ENCODE measurements at places on chromosomes 11 and 22.

GRCh38 chr11:65014726-65015227, 817 bp downstream of the ARL2 start:
- peak; percentile 50 for DNase-seq

GRCh38 chr11:38019072-38019775, 1421.2 kb upstream of the RAG2 start:
- DNase-seq = no peak

GRCh38 chr22:24580276-24580675, 12.6 kb downstream of the LRRC75B start:
- DNase-seq = no peak

GRCh38 chr11:127789927-127790326, 789.4 kb upstream of the KIRREL3 start:
- peak; percentile 60 for DNase-seq

GRCh38 chr11:121143921-121144320, 42.9 kb downstream of the TECTA start:
- DNase-seq = no peak

GRCh38 chr11:20631519-20632168, 32.2 kb downstream of the SLC6A5 start:
- peak; percentile 65 for DNase-seq

DNA sequence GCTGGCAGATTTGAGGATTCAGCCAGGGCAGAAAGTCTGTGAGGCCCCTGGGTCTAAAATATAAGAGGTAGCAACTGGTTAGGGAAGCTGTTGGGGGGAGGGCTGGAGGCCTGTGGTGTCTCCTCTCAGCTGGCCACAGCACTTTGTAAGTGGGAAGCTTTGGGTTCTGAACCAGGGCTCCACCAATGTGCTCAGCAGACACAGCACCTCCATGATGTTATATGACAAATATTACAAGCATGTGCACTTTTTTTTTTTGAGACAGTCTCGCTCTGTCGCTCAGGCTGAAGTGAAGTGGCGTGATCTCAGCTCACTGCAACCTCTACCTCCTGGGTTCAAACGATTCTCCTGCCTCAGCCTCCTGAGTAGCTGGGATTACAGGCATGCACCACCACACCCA, 8.0 kb downstream of the ARHGAP1 start:
- no peak for DNase-seq

- no peak for DNase-seq
Measured at GRCh38 chr11:93239966-93240365, 42.2 kb upstream of the SLC36A4 start.

DNA sequence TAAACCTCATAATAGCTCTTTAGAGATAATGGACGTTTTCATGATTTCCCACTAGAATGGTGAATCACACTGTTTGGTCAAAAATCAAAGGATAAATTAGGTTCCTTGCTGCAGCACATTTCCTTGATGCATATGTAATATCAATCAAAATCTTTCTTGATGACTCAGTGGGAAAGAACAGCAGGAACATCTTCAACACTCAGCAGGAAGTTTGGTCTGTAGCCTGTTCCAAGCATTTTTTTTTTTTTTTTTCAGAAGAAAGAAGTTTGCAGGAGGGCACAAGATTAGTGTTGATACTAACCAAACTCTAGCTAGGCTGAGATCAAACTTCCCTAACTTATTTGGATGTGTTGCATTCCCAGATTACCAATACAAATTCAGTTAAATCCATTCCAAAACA, 1529.8 kb downstream of the FAM181B start:
- DNase-seq = no peak

DNA sequence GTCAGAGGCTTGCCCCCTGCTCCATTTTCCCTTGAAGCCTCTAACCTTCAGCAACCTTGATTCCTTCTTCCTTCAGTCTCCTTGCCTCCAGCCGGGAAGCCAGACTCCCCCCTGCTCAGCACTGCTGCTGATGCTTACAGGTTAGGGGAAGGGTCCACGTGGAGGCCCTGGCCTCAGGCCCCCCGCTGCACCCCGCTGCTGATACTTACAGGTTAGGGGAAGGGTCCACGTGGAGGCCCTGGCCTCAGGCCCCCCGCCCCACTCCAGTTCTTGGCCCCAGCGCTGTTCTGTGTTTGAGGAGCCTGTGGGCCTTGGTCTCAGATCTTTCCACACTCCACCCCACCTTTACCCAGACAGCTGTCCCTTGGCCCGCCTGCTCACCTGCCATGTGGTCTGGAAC, 25.6 kb upstream of the PKNOX2 start:
- DNase-seq = no peak

DNA sequence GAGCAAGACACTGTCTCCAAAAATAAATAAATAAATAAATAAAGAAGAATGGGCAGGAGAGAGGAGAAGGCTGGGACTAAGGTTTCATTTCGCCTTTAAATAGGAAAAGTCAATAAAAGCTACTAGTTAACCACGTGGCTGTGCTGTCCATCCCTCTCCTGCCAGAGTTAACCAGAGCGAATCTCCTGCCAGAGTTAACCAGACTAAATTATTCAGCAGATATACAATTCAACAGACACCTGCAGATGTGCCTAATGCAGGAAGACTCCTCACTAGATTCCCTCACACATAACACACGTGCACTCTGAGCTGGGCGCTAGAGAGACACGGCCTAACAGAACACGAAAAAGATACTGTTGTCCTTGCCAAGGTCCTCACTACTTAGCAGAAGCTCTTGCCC, 156.1 kb downstream of the IGLL1 start:
- no peak for DNase-seq

GRCh38 chr22:48740086-48740730, 1087.5 kb downstream of the BRD1 start:
- DNase-seq = no peak

DNA sequence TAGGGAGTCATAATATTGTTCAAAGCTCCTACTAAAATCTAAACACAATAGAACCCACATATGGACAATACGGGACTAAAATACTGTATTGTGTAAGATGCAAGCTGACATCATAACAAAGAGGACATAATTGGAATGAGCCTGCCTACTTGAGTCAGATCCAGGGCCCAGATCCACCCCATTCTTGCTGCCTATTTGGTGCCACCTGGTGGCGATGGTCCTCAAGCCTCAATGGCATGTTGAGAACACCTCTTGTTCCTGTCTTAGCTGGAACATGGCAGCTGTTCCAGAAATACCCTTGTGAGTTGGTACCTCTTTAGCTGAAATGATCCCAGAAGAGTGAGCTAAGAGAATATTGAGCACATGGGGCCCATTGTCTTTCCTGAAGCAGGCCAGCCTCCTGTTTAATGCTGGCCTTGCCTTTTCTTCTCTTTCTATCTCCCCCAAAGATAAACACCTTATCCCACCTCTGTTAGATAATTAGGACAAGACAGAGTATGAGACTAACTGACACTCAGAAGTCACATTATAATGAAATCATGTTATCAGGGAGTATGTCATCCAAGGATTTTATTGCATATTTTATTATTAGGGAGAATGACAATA, 680.9 kb upstream of the ANO5 start:
- peak; percentile 85 for DNase-seq

GRCh38 chr22:25069758-25070481, 117.4 kb downstream of the KIAA1671 start:
- no peak for DNase-seq

DNA sequence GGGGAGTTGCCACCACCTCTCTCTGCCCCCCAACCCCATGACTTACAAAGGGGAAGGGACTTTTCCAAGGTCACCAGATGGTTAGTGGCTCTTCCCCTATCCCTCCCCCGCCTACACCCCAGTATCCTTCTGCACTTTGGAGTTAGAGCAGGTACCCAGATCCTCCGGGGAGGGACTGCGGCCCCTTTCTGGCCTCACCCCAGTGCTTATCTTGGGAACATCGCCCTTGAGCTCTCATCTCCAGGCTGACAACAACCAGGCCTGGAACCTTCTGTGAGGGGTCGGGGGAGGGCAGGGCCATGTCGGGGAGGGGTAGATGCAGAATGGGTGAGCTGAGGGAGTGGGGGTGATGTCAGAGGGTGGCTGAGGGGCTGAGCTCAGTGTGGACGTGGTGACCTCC, 7.5 kb upstream of the NAALADL1 start:
- DNase-seq = no peak

GRCh38 chr11:125371431-125371935, 124.6 kb downstream of the FEZ1 start:
- no peak for DNase-seq

DNA sequence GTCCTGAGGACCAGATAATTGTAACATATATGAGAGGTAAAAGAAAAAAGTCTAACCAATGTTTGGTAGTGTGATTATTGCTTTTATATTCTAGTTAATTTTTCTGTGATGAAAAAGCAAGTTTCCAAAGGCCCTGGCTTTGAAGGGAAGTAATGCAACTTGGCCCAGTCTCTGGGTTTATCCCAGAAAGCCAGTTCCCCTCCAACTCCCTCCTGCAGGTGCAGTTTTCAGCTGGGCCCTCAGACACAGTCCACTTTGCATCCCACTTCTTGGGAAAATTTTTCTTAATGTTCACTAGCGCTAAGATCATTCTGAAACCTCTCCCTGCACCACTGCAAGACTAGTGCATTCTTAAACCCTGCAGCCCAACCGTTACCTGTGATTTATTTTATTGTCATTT, 586.8 kb downstream of the NTM start:
- no peak for DNase-seq

GRCh38 chr11:134278356-134278755, 2.2 kb downstream of the GLB1L3 start:
- no peak for DNase-seq

DNA sequence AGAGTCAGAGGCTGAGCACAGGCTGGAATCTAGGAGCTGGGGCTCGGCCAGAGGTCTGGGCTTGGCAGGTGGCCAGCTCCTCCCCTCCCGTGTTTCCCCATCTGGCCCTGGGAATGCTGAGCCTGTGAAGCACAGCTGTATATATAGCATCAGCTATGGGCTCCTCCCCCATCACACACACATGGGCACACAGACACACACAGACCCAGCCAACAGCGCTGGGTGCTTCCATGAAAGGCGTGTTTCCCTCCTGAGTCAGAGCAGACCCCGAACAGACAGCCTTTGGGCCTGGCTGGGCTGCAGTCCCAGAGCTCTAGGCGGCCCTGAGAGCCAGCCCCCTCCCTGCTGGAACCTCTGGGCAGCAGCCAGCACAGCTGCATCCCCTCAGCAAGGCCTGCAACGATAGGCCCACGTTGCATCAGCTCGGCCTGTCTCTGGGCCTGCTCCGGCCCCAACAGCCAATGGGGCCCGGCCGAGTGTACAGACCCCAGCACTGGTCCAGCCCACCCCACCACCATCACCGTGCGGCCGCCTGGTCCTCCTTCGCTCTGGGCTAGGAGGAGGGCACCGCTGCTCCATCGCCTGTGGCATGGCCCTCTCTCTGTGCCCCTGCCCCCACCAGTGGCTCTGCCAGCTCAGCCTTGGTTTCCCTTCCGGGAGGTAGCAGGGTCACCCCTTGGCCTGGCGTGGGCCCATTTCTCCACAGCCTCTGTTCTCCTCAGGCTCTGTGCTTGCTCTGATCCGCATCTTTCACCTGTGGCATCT, 7.6 kb upstream of the SERPINH1 start:
- DNase-seq = no peak

DNA sequence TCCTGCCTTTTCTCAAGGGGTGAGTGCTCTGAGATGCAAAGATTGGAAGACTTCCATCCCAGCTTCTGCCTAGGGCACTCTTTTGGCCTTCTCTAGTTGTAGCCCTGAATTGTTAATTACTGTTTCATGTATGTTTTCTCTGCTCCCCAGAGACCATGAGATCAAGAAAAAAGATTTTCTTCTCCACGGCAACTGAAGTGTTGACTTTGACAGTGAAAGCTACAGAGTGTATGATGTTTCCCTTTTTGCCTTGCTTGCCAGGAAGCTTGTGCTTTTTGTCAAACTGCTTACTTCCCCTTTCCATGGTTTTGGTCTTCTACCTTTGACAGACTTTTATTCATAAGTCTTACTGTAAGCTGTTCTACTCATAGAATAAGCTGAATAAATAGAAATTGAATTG, 23.3 kb upstream of the EIF3D start:
- DNase-seq = no peak

DNA sequence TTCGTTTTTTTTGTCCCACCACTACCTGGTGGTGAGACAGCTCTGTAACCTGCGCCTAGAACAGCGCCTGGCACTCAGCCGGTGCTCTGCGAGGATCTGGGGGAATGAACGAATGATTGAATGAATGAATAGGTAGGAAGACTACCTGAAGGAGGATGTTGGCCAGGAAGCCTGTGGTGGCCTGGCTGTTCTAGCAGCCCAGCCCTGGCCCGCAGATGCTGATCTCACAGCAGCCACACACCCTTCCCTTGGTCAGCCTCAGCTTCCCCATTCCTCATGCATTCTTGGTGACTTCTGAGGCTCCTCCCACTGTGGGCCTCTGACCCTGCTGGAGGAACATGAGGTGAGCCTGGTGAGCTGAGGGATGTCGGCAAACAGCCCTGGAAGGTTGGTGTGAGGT, 3.7 kb downstream of the TRPM5 start:
- DNase-seq = no peak

DNA sequence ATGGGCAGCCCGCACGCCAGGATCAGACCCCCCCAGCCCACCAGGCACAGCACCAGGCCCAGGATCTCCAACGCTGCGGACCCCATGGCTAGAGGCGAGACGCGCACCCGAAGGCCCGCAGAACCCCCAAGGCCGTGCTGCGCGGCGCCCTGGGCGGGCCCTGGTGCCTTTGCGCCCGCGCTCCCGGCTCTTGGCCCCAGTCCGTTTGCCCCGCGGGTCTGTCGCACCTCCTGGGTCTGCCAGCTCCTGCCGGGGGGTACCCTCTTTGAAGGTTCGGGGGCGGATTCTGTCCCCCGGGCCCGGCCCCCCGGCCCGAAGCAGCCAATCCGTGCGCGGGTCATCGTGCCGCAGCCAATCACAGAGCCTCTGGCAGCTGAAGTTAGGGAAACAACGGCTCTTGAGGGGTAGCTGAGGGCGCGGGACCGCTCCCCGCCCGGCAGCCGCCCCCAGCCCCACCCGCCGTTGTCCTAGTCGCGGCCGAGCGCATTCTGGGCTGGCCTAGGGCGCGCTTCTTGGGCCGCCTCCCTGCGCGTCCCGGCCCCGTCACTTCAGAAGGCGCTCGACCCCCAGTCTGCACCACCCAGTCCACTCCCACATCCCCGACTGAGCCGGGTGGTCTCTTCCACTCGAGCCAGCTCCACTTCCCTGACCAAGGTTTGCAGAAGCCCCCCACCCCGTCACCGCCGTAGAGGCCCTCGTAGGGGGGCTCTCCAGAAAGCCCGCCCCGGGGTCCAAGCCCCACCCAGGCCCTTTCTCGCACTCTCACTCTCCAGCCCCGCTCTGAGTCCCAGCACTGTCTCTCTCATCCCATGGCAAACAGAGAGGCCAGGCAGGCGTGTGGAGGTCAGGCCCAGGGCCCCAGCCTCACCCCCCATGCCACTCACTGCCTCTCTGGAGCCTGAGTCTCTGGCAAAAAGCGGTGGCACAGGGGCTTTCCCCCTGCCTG, at the start of gene CLDN5:
Gene CLDN5 (minus strand): TSS at position 241 of the 946 bp plus-strand sequence. CDS start 155 bp downstream, at position 86.
- DNase-seq = no peak

All from NCI-H146 (cell line).